ENCODE measurements at places on chromosomes 1 and 21.

DNA sequence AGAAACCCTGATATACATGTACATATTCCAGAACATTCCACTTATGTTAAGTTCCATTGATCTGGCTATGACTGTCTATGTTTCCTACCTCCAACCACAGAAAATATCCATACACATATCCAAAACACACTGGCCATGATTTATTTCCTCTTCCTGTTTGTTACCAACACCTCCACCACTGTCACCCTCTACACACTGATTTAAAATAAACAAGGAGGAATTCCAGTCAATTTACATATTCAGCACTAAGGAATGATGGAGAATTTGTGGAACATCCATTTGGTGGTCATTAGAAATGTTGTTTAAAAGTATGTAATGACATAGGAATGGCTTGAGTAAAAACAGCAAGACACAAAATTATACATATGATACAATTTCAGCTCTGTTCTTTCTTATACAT is 5.5 kb upstream of the STX6 start:
- DNase-seq, result no peak

- DNase-seq, result no peak
These were observed 36.5 kb downstream of the FHAD1 start for GRCh38 chr1:15283526-15283925.

- DNase-seq, result no peak
These were observed 58.3 kb upstream of the LYST start for GRCh38 chr1:235925016-235925415.

DNA sequence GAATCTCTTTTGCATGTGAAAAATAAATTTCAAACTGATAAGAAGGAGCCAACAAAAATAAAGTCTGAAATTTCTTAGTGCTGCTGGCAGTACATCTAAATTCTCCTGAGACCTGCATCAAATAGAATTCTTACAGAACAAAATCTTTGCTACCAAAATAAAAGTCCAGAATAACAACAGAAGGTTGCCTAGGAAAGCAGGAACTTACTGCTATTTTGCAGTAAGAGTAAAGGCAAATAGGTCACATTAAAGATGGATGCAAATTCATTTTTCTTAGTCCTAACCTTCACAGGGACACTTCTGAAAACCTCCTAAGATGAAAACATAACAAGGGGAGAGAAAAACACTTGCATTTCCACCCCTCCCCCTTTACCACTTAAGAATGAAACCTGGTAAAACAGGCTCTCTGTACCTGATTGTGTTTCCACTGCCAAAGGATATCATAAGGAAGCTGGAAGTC is 59.0 kb downstream of the RUSC1 start:
- DNase-seq, result no peak

GRCh38 chr1:2468041-2468472 is 8.0 kb upstream of the PLCH2 start:
- peak; percentile 16 for DNase-seq
